ENCODE measurements at places on chromosomes 13 and 19.

DNA sequence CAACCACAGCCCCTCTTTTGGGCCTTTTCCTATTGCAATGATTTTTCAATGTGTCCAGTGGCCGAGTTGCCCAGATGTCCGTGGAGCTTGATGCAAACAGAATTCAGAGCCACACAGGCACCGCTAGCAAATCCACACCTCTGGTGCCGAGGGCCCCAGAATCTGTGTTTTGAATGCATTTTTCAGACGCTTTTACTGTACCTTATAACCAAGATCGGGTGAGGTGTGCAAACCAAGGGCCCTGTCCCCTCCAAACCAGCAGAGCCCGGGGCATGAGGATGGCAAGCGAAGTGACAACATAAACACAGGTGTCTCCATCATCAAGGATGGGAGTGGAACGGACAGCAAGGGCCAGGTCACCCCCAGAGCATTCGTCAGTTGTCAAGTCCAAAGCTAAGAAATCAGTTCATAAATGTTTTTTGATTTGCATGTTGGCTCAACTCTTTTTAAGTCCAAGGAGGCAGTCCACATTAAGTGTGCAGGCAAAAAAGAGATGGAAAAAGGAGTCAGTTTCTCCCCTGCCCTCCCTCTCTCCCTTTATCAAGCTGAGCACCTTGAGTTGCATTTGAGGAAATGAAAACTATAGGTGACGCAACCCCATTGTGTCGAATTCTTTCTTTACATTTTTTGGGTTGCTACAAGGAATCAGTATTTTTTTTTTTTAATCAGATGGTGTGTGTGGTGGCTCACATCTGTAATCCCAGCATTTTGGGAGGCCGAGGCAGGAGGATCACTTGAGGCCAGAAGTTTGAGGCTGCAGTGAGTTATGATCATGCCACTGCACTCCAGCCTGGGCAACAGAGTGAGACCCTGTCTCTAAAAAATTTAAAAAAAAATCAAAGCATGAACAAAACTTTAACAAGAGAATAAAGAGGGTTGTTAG, 2.9 kb downstream of the CCDC8 start:
- no peak for DNase-seq

GRCh38 chr13:63184693-63185092, 1769.0 kb upstream of the PCDH20 start:
- DNase-seq, result no peak

DNA sequence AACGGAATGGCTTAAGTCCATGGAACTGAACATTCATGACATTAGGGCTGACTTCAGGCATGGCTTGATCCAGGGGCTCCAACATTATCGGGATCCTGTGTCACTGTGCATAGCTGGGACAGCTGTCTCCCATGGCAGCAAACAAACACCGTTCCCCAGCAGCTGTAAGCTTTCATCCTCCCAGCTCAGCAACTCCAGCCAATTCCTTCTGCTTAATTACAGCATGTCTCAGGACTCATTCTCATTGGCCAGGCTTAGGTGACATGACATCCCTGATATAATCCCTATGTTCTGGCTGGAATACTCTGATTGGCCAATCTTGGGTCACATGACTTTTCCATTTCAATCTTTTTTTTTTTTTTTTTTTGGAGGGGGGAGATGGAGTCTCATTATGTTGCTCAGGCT, 10.9 kb upstream of the TLE5 start:
- DNase-seq, result no peak

DNA sequence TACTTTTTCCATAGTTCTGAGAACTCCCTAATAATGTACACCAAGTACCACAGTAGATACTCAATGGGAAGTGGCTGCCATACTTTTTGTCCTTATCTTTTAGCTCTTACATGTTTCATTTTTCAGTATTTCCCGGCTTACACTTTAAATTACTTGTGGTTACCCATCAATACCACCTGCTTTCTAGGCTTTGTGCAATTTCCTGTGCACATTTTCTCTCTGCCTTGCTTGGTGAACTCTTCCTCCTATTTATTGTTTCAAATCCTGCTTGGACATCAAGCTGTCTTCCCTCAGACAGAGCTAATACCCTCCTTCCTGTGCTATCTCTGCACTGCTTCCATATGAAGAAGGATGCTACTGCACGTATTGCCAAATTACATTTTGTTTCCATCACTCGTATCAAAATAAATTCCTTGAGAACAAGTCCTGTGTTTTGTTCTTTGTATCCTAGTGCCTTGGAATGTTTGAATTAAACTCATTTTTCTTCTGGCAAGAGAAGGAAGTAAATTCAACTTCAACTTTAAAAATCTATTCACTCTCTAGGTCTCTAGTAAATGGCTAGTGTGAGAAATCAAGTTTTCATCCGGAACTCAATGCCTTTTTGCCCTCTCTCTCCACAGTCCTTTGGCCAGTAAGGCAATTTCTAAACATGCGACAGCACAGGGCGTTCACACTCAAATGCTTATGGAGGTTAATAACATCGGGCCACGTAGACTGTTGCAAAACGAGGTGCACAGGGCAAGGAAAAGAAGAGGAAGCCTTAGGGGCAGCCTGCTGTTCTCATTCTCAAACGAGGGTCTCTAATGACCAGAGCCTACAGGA, 5.6 kb downstream of the ZAR1L start:
- no peak for DNase-seq

DNA sequence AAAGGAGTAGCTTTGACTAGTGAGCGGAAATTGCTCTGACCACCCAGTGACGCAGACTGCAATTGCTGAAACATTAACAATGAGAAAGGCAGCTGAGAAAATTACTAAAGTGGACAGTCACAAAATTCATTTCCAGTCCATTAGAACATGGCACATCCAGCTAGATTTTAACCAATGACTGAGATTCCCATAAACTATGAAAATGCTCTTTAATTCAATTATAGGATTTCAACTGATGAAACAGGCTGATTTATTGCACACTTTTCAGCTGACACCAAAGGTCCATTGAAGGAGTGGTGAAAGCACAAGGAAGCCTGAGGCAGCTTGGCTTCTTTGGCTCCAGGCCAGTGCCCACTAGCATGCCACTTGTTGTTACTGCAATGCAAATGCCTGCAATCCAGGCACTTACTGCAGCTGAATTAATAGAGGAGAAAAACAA, 933.4 kb downstream of the SLITRK6 start:
- no peak for DNase-seq

DNA sequence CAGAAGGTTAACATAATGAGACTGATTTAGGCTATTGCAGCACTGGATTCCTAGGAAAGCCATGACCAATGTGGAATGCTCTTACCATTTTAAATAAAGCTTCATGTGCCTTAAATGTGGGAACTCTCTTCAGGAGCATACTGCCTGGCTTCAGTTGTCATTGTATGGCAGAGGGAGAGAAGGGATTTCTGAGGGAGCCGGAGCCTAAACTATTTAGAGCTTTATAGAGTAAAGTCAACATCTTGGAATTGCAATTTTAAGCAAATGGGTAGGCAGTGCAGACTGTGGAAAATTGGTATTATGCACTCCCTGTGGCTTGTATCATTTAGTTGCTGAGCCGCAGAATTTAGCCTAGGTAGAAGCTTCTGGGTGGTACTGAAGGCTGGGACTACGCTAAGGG, 2041.4 kb downstream of the PCDH9 start:
- no peak for DNase-seq

DNA sequence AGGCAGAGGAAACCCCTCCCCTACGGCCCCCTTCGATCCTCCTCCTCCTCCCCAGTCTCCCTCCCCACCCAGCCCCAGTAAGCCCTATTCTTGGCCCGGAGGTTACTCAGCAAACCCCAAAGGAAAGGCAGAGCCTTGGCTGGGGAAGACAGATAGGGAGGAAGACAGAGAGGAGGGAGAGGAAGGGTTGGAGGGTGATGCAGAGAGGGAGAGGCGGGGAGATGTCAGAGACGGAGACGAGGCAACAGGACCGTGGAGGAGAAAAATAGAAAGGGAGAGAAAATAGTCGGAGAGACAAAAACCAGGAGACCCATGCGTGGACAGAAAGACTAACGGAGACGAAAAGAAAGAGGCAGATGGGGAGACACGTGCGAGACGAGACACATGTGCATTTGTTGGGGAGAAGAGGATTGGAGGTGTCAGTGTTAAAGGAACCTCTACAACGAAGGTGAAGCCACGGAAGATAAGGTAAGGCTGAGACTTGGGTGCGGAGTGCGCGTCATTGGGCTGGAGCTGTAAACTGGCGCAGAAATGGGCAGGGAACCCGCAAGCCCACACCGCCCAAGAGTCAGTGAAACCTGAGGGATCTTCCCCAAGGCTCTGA, 2.9 kb downstream of the TGFB1 start:
- no peak for DNase-seq

DNA sequence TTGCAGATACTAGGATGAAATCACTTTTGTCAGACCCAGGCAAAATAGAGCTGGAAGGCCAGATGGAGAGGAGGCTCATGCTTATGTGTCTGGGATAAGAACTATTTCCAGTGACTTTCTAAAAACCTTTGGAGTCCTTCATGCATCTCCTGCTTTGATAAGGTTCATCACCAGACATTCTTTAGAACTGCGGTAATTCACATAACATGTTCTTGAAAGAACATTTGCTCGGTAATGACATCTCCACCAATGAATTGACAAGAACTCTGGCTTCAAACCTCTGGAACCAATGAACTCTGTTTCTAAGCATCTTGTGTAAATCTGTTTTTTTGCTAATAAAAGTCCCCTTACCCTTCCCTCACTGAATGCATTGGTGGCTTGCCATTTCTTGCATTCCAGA, 112.0 kb upstream of the KL start:
- no peak for DNase-seq

- DNase-seq, result no peak
Observed at GRCh38 chr19:11361037-11361770, 6.0 kb downstream of the PLPPR2 start.

- DNase-seq, result no peak
Observed at GRCh38 chr19:28020619-28021258, 1192.2 kb downstream of the UQCRFS1 start.

DNA sequence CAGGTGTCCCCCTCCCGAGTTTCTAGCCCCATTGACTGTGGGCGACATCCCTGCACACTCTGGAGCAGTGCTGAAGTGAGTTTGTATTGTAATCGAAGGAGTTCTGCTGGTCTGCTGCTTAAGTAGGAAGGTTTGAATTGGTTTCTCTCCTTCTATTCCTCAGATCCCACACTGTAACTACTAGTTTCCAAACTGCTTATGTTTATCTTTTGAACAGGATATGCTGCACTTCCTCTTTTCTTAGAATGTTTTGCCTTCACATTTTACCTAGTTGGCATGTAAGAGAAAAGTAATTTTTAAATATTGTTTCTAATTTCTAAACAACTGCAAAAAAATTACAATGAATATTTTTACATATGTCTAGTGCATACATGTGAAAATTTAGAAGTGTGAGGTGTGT, 511.8 kb downstream of the KLF12 start:
- no peak for DNase-seq

DNA sequence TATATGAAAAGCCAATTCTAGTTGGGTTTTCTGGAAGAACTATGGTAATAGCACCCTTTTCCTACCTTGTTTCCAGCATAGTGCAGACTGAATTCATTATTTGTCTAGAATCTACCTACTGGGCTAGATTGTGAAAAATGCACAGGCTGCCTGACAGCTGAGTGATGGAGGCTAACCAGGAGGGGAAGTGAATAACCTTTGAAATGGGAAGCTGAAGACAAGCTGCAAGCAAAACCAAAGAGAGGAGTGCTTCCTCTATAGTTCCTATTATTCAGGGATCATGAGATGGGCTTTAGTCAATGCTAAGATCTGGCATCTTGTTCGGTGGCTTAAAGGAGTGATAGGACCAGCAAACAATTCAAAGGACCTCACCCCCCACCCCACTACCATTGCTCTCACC, 26.9 kb downstream of the MZT1 start:
- DNase-seq, result no peak

GRCh38 chr13:24500977-24501376, 11.6 kb downstream of the PARP4 start:
- DNase-seq, result no peak

GRCh38 chr13:84096216-84096615, 213.9 kb upstream of the SLITRK1 start:
- DNase-seq, result no peak

DNA sequence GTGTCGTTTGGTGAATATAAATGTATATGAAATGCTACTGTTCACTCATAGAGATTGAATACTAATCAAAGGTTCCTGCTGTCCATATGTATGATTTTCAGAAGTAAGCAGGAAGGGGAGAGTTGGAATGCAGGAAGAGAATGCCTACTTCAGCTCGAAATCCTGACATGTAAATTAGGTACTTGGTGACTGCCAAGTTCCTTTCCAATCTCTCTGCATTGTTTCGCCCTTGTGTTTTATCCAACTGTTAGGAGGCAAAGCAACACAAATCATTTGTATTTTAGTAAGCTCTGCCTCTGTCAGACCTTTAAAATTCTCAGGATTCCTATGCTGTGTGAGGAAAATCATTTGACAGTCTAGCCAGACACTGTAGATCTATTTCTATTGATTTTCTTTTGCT, 9.0 kb downstream of the STARD13 start:
- DNase-seq, result no peak

GRCh38 chr19:31555634-31556215, 206.5 kb upstream of the TSHZ3 start:
- DNase-seq, result no peak

DNA sequence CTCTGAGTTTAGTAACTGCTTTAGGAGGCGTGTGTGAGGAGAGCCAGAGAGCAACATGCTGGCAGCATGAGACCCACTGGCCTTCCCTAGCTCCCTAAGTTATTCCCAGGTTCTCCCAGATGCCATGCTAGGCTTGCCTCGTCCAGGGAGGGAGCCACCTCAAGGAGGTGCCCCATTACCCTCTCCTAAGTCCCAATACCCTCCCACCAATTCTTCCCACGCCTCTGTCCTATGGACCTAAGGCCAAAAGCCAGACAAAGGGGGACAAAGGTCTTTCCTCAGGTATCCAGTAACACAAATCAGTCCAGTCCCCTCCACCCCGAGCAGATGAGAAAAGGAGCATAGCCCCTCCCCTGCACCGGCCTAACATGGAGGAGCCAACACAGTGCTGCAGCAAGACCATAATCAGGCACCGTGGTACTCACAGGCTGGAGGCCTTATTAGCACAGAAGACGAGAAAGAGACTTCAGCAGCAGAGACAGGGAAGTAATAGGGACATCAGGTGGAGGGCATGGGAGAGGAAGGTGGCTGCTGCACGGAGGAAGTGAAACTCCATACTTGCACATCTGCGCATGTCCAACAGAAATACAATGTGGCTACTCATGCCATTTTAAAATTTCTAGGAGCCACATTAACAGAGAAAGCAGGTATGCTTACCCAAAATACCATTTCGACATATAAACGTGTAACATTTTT, 46.3 kb downstream of the BRD4 start:
- no peak for DNase-seq

GRCh38 chr19:14048443-14049153, 13.3 kb downstream of the PALM3 start:
- peak; percentile 74 for DNase-seq

DNA sequence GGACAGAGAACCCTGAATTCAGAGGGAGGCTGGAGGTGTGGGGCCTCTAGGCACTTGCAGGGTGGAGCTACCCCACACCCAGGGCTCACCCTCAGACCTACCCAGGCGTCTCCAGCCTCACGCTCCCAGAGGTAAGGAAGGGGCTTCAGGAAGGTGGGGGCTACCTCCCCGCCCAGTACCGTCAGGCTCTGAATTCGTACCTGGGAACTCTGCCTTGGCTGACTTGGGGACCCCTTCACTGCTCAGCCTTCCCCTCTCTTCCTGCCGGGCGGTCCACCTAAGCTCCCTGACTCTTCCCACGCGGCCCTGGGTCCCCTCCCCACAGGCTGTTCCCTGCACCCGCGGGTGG, 28.5 kb upstream of the PARP4 start:
- no peak for DNase-seq

- DNase-seq, result peak; percentile 68
Observed at GRCh38 chr19:6481541-6482342, at the start of gene DENND1C. TSS of gene DENND1C (minus strand) at chr19:6481787. CDS start at chr19:6481695, 92 bp downstream.
